ENCODE measurements at places on chromosomes 5 and 9. TPM values are rescaled to one million over a fixed set of nuclear protein-coding genes. Genes with fewer than 3 reads are reported as not detected.

The MSMP gene
- total RNA-seq: not detected

The SV2C gene
- total RNA-seq: not detected

The PCA3 gene
- total RNA-seq: not detected

The ENTREP1 gene
- total RNA-seq: 0.81 TPM

Data from cardiac atrium fibroblast (primary cell).